ENCODE measurements at places on chromosomes 11 and 22.

DNA sequence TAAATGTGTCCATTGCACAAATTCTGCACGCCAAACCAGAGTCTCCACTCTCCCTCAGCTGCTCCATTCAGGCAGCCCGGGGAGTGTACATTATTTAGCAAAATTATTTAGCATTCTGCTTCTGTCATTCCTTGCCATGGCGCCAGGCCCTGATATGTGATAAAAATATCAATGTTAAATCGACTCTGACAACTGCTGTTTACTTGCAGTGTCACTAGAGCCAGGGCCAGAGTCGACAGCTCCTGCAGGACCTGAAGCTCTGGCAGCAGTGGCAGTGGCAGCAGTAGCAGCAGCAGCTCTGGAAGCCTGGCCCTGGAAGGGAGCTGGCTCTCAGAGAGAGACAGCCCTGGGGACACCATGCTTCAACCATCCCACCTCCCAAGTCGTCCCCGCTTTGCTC is 224.5 kb downstream of the BUD13 start:
- H3K4me1 ChIP-seq = no peaks in the 10 kb centered on the region
- H3K27ac ChIP-seq = no peak overlapping the region
- no peaks in the 10 kb centered on the region for H3K36me3 ChIP-seq
- no peak for DNase-seq

GRCh38 chr11:74701351-74701750 is 29.9 kb downstream of the CHRDL2 start:
- no peak overlapping the region for H3K4me3 ChIP-seq
- H3K4me1 ChIP-seq = peaks cover 5% of the 10 kb centered on the region
- DNase-seq = no peak
- H3K27me3 ChIP-seq = peaks cover 14% of the 10 kb centered on the region

DNA sequence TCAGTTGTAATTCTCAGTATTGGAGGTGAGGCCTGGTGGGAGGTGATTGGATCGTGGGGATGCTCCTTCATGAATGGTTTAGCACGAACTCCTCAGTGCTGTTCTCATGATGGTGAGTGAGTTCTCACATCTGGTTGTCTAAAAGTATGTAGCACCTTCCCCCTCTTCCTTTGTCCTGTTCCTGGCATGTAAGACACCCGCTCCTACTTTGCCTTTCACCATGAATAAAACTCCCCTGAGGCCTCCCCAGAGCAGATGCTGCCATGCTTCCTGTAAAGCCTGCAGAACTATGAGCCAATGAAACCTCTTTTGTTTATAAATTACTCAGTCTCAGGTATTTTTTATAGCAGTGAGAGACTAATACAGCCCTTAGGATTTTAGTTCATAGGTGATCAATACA is 191.5 kb downstream of the MAML2 start:
- H3K4me3 ChIP-seq = no peak overlapping the region
- no peaks in the 10 kb centered on the region for H3K27me3 ChIP-seq
- H3K27ac ChIP-seq = no peak overlapping the region
- H3K4me1 ChIP-seq = no peaks in the 10 kb centered on the region
- no peak for DNase-seq

DNA sequence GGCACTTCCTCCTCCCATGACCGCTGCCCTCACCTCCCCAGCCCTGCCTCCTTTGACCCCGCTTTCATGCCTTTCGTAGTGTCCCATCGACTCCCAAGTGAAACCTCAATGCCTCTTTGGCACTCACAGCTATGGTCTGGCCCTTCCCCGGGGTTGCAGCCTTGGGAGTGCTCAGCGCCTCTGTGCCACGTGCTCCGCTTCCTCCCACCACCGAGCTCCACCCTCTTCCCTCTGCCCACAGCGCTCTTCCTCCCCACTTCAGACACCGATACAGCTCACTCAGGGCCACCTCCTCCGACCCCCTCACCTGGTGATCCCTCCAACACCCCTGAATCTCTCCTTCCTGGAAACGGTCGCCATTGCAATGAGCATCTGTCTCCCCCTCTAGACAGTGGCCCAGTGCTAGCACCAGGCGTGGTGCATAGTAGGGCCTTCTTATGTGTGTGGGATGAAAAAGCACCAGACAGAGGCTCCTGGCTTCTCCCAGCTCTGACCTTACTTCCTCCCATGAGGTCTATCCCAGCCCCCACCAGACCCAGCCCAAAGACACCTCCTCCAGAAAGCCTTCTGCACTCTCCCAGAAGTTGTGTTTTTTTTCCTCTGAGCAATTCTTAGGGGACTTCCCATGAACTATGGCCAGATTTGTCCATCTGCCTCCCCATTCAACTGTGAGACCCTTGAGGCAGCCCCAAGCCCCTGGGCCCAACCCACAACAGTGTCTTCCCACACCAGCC is 16.4 kb upstream of the SCGB1A1 start:
- no peaks in the 10 kb centered on the region for H3K36me3 ChIP-seq
- no peak for DNase-seq
- no peaks in the 10 kb centered on the region for H3K27me3 ChIP-seq
- H3K4me1 ChIP-seq = peaks cover 48% of the 10 kb centered on the region
- H3K27ac ChIP-seq = no peak overlapping the region
- H3K4me3 ChIP-seq = peak overlapping the region; percentile 4

Measured in thymus (tissue), 14 donors.